CD4-positive, alpha-beta T cell treated with Interleukin-17A for 1 hour (primary cell): ENCODE measurements at places on chromosomes 16 and 17.

DNA sequence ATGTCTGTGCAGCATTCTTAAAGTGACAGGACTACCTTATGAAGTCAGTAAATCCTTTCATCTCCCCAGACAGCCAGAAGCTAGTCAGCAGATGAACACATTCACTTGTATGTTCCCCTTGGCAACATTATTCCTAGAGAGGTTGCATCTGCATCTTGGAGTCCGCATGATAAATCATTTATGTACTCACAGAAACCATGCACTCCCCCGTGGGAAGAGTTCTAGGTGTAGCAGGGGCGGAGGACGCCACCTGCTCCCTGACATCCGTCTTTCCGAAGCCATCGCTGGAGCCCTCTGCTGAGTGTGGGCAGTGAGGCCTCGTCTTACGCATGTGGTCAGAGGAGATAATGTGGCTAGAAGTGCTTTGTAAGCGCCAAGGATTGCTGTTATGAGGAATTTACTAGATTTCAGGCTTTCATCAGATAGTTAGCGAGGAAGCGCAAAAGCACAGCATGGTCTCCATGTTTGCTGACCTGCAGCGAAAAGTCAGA lies 144.5 kb downstream of the RPTOR start:
- DNase-seq: no peak

DNA sequence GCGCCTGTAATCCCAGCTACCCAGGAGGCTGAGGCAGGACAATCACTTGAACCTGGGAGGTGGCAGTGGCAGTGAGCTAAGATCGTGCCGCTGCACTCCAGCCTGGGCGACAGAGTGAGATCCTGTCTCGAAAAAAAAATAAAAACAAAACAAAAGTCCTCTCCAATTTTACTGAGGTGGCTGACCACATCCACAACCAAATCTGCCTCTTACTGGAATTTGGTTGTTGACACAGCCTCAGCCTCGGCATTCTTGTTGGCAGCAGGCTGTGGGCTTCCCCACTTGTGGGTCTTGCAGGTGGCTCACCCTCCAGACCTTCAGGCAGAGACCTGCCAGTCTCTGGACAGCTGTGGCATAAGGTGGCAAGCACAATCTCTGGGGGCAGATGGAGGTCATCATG lies 15.6 kb downstream of the B4GALNT2 start:
- DNase-seq: no peak

DNA sequence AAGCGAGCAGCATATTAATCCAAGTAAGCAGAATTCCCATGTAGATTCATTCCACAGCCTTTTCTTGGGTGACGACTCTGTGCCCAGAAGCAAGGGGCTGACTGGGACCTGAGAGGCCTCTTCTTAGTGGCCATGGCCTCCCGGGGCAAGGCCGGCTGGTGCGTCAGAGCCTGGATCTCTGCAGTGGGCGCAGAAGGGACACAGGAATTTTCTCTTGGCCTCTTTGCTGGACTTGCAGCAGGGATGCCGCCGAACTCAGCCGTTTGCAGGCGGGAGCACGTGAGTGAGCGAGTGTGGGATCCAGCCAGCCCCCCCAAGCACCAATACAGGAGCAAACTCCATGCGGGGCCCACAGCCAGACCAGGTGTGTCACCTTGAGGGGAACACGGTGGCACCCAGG lies 151.8 kb downstream of the RPTOR start:
- no peak for DNase-seq

- DNase-seq: no peak
Observed at GRCh38 chr16:79294568-79294967, 306.0 kb downstream of the MAF start.

DNA sequence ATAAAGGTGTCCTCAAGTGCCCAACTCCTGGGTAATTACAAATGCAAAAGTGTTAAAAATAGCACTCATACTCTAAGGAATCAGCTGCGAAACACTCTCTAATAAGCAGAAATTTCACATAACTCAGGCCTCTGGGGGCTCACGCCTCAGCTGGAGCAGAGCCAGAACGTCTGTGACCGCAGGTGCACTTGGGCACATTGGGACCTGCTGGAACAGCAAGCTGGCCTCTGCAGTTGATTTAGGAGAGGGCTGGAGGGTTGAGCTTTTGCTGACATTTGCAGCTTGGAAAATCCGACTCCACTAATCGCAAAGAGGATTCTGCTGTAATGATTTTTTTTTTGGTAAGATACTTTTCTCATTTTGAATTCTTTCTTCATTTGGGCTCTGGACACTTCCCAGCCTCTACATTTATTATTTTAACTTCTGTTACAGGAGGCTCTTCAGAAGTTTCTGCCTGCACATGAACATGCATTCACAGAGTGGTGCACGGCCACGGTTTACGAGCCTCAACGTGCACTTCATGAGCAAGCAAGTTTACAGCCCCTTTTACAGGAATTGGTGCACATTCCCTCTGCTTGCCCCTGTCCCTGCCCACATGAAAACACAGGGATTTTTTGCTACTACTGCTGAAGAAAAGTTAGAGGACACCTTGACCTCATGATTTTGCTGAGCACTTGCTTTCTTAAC lies 4.1 kb upstream of the SNTB2 start:
- DNase-seq: no peak

DNA sequence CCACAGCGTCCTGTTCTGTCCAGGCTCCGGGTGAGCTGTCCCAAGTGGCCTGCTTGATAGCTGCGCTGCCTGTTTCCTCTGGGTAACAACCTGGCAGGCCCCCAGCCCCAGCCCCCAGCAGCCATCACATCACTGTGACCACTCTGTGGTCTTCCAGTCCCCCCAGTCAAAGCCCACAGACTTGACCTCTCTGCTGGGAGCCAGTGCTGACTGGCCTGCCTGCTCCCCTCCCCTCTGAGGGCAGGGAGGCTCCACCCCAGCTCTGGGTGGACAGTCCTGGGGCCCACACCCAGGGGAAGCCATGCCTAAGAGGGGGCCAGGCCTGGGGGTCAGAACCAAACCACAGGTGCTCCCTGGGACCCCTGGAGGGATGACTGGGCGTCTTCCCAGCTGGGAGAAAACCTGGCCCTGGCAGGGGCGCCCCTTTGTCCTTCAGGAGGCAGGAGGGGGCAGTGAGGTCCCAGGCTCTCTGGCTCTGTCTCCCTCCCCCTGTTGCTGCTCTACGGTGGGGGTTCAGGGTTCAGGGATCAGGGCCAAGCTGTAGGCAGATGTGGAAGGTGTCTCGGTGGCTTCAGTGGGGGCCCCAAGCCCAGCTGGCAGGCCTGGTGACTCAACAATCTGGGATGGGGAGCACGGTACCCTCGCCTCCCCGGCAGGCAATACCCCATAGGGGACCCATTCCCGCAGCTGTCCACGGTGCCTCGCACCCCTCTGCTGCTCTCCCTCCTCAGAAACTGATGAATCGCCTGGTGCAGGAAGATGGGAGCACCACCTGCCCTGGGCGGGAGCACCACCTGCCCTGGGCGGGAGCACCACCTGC lies 1.8 kb upstream of the SLC16A3 start:
- DNase-seq: no peak

DNA sequence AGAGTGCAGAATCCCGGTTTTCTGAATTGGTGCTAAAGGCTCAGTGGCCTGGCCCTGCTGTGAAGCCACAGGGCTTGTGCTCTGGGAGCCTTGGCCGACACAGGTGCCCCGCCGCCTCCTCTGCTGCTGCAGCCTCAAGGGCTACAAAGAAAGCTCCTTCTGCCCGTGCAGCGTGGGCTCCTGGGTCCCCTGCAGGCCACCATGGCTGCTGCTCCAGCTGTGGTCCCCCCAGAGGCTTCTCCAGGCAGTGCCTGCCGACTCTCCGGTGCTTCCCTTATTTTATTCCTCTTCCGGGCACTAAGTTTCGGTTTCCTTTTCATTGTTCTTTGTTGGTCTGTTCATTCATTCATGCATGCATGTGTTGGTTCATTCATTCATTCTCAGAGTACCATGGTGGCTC lies 53.1 kb downstream of the CMIP start:
- DNase-seq: no peak

DNA sequence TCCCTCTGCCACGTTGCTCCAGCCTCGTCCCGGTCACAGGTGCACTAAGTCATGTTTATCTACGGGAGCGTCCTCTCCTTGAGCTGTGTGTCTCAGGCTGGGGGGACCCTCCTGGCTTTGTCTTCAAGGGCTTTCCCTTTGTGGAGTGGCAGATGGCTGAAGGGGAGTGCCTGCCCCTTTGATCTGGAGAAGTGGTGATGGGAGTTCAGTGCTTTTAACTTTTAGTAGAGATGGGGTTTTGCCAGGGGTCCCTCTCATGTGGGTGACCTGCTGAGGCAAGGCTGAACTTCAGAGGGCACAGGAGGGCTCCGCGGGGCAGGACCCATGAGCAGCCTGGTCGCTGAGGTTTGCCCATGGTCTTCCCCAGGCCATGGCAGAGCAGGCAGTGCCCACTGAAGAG lies 73.1 kb upstream of the CDC42EP4 start:
- no peak for DNase-seq

GRCh38 chr16:9818702-9819101 lies 363.5 kb downstream of the GRIN2A start:
- DNase-seq: no peak

GRCh38 chr16:50038756-50039529 lies 13.9 kb downstream of the CNEP1R1 start:
- DNase-seq: peak; percentile 12

- no peak for DNase-seq
Observed at GRCh38 chr16:50137268-50137667, 15.8 kb upstream of the TENT4B start.

DNA sequence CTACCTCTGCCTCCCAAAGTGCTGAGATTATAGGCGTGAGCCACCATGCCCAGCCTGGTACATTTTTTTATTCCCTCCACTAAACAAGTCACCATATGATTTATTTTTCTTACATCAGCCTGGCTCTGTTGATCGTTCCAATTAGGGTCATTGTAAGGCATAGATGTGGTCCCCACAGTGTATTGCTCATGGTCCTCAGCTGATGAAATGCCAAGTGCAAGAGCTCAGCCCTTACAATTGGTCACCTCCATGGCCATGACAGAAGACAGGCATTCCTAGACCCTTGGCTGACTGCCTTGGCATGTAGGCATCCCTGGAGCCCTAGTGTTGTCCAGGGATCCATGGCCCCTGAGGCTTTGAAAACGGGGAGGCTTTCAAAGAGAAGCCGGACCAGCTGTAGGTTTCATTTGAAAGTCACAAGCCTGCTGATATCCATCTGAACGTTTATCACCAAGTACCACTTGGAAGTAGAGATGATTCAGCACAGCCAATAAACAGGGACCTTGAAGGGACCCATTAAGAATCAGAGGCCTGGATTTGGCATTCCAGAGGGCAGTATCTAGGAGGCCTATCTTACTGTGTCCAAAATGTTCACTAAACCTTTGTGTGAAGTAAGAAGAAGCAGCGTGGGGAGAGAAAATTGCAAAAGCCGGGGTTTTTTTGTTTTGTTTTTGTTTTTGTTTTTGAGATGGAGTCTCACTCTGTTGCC lies 20.6 kb upstream of the PRKCA start:
- DNase-seq: no peak

GRCh38 chr16:67773569-67774456 lies 32.5 kb downstream of the RANBP10 start:
- DNase-seq: no peak

DNA sequence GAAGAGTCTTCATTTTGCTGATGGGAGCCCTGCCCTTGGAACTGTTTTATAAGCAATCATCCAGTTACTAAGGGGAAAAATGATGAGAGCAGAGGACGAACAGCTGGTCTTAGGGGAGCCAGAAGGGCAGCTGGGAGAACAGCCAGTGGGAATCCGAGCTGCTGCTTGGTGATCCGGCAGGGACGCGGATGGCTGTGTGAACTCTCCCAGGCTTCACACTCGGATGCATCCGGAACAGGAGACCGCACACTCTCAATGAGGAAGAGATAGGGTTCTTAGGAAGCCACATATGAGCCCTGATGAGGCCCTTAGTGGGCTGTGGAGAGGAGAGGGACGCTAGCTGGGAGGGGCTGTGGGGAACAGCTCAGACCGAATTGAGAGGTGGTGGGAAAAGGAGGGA lies 5.0 kb upstream of the CACNG5 start:
- DNase-seq: no peak

DNA sequence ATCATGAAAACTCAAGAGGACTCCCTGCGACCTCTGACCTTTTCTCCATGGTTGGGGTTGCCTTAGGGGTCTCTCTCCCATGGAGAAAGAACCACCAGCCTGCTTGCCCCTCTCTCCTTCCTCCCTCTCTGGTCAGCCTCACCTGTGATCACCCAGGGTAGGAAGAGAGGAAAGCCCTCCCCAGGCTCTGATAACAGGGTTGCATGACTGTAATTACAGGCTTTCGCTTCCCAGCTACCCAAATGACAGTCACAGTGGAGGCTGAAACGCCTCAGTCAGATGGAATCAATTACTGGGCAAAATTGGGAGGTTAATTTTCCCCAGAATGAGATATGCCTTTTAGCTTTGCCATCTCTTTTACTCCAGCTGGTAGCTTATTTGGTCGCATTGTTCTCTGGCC lies 265.8 kb upstream of the SOX9 start:
- no peak for DNase-seq

DNA sequence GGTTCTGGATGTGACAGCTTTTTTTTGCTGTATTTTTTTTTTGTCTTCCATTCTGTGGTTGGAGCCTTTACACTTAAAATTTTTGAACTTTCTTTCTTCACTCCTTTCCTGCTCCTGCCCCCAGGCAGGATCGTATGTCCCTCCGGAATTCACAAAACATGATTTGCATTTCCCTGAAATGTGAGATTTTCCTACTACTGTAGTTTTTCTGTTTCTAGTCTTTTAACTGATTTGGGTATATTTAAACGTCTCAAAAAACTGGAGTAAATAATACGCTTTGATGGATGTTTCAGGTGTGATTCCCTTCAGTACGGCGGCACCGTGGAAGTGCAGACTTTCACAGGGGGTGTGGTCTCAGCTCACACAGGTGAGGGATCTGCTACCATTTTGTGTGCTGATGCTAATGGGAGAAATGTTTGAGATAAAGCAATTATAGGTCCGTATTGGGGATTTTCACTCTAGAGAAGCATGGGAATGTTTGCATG lies 686 bp downstream of the SRCAP start:
- DNase-seq: no peak

- DNase-seq: no peak
Observed at GRCh38 chr16:78516006-78516736, 416.7 kb downstream of the WWOX start.

DNA sequence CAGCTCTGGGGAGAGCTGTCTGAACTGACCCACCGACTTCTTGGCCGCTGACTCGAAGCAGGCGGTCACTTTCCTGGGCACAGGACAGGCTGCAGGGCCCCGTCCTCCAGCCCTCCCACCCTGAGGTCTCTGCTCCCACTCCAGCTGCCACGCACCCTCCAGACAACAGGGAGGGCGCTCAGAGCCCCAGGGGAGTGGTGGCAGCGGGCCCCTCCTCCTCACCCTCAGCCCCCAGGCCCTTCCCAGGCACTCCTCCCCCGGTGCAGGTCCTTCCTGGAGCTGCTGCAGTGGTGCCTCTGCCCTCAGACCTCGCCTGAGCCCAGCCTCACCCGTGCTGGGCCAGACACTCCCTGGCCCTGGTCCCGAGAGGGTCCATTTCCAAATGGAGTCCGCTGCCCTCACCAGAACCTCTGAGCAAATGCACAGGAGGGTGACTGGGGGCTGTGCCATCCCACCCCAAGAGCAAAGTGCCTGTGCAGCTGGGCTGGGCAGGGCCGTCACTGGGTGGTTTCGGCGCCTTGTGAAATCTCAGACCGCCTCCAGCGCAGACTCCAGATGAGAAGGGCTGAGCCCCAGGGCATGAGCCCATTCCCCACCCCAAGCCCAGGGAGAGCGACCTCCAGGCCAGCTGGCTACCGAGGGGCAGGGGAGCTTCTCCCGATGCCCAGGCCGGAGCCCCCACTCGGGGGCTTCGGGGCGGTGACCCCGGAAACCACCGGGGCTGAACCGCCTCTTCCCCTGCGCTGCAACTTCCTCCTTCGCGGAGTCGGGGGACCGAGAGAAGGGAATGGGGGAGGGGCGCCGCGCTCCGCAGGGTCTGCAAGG lies 717 bp downstream of the CYBA start:
- DNase-seq: peak; percentile 47
